Muscle of leg (tissue), 16 donors: ENCODE measurements at places on chromosomes 4 and X. TPM values are rescaled to one million over a fixed set of nuclear protein-coding genes. Genes with fewer than 3 reads are reported as not detected.

The VEGFC gene
- total RNA-seq, result 5.1 TPM

The LPAR4 gene
- 21.0 TPM for total RNA-seq

The SH3TC1 gene
- 9.6 TPM for total RNA-seq

The GRIA2 gene
- 5.3 TPM for total RNA-seq

The CSN1S1 gene
- not detected for total RNA-seq

GRCh38 chr4:107098401-107098800 lies 62.3 kb upstream of the DKK2 start:
- no peak for DNase-seq

- DNase-seq, result no peak
These were observed 154.8 kb upstream of the ZFP42 start for GRCh38 chr4:187840814-187841213.

DNA sequence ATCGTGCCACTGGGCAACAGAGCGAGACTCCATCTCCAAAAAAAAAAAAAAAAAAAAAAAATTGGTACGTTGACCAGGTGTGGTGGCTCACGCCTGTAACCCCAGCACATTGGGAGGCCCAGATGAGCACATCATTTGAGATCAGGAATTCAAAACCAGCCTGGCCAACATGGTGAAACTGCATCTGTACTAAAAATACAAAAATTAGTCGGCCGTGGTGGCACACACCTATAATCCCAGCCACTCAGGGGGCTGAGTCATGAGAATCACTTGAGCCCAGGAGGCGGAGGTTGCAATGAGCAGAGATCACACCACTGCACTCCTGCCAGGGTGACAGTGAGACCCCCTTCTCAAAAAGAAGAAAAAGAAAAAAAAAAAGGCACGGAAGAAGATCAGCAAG lies 24.5 kb downstream of the RBMX start:
- no peak for DNase-seq

- no peak for DNase-seq
These were observed 94.0 kb downstream of the PHF8 start for GRCh38 chrX:53950130-53950733.

GRCh38 chr4:161883157-161883556 lies 280.6 kb downstream of the FSTL5 start:
- no peak for DNase-seq

DNA sequence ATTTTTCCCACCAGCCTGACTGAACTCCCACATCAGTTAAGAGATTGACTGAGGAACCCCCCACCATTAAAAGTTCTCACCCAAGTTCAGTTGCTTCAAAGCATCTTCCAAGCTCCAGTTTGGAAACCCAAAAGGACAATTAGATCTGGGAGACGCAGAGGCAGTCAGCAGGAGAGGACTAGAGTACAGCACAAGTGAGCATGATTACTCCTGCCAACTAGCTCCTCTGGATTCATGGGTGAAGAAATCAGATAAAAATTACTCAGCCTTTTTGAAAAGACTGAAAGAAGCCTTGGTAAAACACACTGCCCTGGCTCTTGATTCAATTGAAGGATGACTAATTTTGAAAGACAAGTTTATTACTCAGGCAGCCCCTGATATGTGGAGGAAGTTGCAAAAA lies 297.5 kb downstream of the ADAM29 start:
- DNase-seq, result no peak

DNA sequence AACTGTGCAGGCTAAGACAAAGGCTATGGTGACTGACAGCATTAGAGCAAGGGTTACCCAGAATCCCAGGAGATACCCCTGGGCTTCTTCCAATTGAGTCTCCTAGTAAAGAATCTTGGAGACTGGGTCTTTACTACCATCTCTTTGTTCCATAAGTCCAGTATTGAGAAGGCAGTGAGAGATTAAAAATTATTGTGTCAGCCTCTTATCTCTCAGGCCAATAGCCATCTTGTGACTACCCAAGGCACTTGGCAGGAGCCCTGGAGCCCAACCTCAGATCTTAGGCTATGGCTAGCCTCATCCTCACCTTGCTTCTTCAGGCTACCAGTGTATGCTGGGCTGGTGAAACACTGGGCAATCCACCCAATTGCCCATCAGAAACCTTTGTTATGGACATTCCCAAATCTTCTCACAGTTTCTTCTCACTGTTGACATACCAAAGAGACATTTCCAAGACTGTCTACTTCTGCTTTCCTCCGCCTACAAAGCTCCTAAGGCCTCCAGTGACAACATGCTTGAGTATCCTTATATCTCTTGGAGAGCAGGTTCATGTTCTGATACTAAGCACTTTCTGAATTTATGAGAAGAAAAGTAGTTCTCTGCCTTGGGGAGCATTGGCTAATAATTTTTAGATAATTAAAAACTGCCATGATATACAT lies 76.3 kb upstream of the STIM2 start:
- no peak for DNase-seq

- peak; percentile 25 for DNase-seq
These were observed 224.2 kb downstream of the DMD start for GRCh38 chrX:32987142-32987541.

- DNase-seq, result peak; percentile 73
These were observed 661.6 kb downstream of the RAPGEF2 start for GRCh38 chr4:159764343-159764952.

DNA sequence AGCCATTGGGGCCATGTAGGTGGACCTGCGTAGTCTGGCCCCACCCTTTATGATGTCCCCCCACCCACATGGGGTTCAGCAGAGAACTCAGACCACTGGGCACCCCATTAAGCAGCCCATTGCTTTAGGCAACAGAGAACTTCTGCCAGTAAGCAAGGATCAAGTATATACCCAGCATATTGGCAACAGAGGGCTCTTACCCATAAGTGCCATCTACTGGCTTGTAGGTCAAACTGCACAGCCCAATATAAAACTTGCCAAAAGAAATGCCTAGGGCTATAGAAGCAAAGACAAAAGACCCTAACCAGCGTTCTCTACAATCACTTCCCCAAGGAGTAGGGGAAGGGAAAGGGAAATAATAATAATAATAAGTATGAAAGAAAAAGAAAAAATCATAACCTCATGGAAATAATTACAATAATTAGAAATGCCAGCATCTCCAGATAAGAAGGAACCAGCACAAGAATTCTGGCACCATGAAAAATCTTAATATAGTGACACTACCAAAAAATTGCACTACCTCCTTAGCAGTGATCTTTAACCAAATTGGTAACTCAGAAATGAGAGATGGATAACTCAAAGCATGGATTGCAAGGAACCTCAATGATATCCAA lies 1090.7 kb downstream of the FAT4 start:
- no peak for DNase-seq
